Stimulated activated CD8-positive, alpha-beta memory T cell treated with anti-CD3 and anti-CD28 coated beads, Interleukin-7, amount 100 ng/mL, for 1 hour (primary cell): ENCODE measurements at places on chromosomes 4 and X.

GRCh38 chr4:168917138-168917779, 92.8 kb downstream of the CBR4 start:
- DNase-seq = no peak

- no peak for DNase-seq
Measured at GRCh38 chrX:9747644-9748043, 18.0 kb downstream of the GPR143 start.

- DNase-seq = no peak
Measured at GRCh38 chr4:88981556-88981955, 75.4 kb downstream of the FAM13A start.

DNA sequence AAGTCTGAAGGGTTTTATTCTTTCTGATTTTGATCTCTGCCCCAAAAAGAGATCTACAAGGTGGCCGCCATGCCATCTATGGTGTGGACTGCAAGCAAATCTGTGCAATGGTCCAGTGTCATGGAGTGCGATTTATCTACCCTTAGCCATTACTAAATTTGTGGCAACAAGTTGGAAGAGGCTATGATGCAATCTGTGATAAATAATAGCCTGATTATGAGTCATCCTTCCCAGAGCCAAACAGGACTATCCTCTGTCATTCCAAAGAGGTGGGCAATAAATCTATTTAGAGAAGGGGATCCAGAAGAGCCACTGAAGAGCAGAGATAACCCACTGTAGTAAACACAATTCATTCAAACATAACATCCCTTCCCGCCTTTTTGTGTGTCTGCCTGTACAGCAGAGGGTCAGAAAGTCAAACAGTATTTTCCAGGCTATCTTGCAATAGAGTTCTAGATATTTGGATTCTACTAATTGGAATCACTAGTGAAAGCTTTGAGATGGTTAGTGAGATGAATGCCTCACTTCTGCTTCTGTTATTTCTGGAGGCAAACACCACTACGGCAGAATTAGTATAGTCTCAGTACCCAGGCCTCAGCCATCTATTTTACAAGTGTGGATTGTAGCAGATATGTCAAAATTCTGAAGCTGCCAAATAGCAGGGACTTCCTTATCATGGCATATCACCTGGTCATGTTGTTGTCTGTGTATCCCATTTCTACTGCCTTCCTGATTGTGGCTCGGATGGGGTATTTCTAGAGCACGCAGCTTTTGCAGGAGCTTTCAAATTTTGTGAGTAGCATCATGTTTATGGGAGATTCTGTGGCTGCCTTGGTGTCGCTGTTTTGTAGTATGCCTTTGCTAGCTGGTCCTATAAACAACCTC, 192.0 kb downstream of the SMIM20 start:
- no peak for DNase-seq

- no peak for DNase-seq
Measured at GRCh38 chrX:82711457-82711856, 796.6 kb upstream of the POU3F4 start.

GRCh38 chrX:133068461-133068860, 28.4 kb downstream of the USP26 start:
- DNase-seq = no peak

- DNase-seq = no peak
Measured at GRCh38 chr4:77418333-77418732, 187.3 kb upstream of the CXCL13 start.

- peak; percentile 62 for DNase-seq
Measured at GRCh38 chr4:48047421-48047844, 30.9 kb downstream of the NIPAL1 start.

DNA sequence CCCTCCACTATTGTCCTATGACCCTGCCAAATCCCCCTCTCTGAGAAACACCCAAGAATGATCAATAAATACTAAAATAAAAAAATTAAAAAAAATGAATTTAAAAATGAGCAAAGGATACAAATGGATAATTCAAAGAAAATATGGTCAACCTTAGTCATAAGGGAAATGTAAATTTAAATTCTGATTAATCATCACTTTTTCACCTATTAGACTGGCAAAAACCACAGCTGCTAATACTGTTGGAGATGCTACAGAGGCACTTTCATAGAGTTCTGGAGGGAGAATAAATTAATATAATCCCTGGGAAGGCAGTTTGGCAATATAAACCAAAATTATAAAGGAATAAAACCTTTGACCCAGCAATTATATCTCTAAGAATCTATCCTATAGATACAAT, 50.3 kb downstream of the LRBA start:
- no peak for DNase-seq

DNA sequence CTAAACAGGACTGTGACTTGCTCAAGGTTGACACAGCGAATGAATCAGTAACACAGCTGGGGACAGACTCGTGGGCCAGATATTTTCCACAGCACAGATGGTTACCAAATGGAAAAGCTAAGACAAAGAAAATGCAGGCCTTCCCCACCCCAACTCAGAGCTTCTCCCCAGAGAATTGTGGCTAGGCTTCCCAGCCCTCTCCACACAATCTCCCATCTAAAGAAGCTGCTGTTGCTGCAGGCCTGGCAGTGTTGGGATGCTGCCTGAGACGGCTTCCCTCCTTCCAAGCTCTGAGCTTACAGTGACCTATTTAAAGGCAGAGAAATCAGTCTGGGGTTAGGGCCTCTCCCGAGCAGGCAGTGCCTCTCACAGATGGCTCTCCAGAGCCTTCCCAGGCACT, 46.5 kb upstream of the PGRMC1 start:
- DNase-seq = no peak

GRCh38 chr4:151675411-151675971, 85.3 kb downstream of the GATB start:
- DNase-seq = no peak

- no peak for DNase-seq
Measured at GRCh38 chr4:118987959-118988634, 99.4 kb downstream of the SYNPO2 start.

GRCh38 chr4:57219431-57219830, 109.2 kb upstream of the IGFBP7 start:
- DNase-seq = no peak

- DNase-seq = no peak
Measured at GRCh38 chr4:47313384-47313783, 150.1 kb downstream of the COMMD8 start.

DNA sequence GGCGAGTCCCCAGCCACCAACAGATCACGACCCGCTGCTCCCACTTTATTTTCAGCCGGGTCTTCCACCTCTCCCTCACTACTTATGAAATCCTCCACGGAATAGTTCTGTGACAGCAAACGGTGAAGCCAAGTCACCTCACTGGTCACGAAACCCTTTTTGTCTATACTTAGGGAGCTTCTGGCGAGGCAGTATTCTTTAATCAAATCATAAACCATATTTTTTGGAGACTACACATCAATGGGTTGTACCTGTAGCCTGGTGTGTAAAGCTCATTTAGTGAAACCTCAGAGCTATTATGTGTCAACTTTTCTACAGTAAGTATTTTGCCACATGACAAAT, 809 bp upstream of the H2AZ1 start:
- no peak for DNase-seq

GRCh38 chr4:97994765-97995465, 148.4 kb downstream of the STPG2 start:
- no peak for DNase-seq

DNA sequence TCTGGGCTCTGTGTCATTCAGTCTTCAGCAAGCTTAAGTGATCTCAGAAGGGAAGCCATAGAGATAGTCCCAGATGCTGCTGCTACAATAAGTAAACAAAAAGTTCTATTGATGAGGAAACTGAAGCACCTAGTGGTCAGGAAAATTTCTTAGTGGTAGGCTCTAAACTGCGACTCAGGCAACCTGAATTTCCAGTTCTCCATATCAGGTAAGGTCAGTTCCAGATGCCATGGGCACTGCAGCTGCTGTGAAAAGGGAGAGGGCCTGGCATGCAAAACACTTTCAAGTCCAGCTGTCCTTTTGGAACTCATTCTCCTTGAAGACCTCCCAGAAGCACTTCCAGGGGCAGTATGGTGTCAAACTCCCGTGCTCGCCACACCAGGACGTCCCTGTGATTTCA, 46.2 kb downstream of the REELD1 start:
- no peak for DNase-seq

DNA sequence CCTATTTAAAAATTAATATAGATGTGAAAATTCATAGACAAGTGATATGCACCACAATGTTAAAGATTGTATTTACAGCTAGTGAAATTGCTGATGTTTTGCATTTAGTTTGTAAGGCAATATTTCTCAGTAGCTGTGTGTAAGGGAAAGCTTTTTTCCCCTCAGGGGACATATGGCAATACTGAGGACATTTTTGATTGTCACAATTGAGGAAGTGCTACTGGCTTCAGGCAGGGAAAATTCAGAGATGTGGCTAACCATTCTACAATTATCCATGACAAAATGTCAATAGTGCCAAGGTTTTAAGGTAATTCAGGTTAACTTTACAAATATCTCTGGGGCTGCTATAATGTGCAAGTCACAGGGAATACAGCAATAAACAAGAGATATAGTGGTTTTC, 66.1 kb upstream of the IL15 start:
- DNase-seq = no peak

GRCh38 chr4:20493761-20494353, 206.4 kb upstream of the PACRGL start:
- DNase-seq = no peak

- no peak for DNase-seq
Measured at GRCh38 chr4:89069481-89069880, 12.5 kb upstream of the FAM13A start.

- no peak for DNase-seq
Measured at GRCh38 chr4:122665161-122665929, 44.5 kb upstream of the IL21 start.

GRCh38 chr4:167021545-167022155, 212.6 kb downstream of the SPOCK3 start:
- no peak for DNase-seq

DNA sequence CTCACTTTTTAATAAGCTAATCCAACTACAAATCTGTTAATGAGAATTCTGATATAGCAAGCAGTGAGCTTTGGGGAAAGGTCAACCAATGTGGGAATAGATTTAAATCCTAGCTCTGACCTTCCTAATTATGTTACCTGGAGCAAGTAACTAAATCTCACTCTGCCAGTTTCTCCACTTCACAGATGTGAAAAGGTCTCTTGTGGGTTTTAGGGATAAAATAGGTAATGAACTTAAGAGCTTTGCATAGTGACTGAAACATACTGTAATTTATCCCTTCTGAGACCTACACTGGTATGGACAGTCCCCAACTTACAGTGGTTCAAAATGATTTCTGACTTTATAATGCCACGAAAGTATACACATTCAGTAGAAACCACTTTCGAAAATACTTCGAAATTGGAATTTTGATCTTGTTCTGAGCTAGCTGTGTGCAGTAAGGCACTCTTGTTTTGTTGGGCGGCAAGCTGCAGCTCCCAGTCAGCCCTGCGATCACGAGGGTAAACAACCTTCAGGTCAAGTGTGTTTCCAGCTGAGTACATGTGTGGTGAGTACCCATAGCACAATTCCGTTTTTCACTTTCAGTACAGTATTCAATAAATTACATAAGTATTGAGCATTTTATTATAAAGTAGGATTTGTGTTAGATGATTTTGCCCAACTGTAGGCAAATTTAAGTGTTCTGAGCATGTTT, 93.7 kb downstream of the ADGRL3 start:
- DNase-seq = no peak

- no peak for DNase-seq
Measured at GRCh38 chr4:145042601-145043285, 55.3 kb downstream of the ANAPC10 start.

DNA sequence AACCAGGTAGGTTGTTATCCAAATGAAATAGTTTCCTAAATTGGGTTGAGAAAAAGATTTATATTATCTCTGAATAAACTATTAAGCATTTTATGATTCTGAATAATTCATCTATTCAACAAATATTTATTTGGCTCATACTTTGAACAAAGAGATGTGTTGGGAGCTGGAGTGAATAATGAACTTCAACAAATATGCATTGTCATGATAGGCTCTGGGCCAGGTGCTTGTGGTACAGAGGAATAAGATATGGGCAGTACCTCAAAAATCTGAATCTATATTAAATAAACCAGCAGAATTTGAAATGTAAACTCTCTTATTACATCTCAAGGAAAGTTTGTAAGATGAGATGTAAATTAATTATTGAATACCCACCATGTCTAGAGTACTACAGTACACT, 75.7 kb upstream of the DCLK2 start:
- DNase-seq = no peak

GRCh38 chr4:138677212-138677611, 338.4 kb upstream of the NOCT start:
- DNase-seq = no peak

GRCh38 chr4:26496207-26496783, 6.0 kb upstream of the CCKAR start:
- DNase-seq = no peak

DNA sequence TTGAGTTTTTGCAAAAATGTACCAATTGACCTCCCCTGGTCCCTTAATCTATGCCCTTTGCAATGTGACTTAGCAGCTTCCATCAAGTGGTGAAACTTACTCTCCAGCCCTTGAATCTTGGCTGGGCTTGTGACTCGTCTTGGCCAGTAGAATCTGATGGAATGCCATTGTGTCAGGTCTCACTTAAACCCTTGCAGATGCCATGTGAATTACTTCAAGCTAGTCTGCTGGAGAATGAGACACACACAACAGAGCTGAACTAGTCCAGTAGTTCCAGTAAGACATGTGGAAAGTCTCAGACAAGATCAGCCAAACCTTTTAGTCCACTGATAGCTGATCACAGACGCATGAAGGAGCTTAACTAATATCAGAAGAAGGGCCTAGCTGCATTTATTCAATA, 567.8 kb upstream of the CPEB2 start:
- DNase-seq = no peak

GRCh38 chrX:23331701-23332100, 2.9 kb upstream of the PTCHD1 start:
- no peak for DNase-seq

GRCh38 chrX:11097933-11098332, 13.2 kb upstream of the HCCS start:
- no peak for DNase-seq

GRCh38 chr4:157242871-157243270, 22.3 kb downstream of the GRIA2 start:
- DNase-seq = no peak

DNA sequence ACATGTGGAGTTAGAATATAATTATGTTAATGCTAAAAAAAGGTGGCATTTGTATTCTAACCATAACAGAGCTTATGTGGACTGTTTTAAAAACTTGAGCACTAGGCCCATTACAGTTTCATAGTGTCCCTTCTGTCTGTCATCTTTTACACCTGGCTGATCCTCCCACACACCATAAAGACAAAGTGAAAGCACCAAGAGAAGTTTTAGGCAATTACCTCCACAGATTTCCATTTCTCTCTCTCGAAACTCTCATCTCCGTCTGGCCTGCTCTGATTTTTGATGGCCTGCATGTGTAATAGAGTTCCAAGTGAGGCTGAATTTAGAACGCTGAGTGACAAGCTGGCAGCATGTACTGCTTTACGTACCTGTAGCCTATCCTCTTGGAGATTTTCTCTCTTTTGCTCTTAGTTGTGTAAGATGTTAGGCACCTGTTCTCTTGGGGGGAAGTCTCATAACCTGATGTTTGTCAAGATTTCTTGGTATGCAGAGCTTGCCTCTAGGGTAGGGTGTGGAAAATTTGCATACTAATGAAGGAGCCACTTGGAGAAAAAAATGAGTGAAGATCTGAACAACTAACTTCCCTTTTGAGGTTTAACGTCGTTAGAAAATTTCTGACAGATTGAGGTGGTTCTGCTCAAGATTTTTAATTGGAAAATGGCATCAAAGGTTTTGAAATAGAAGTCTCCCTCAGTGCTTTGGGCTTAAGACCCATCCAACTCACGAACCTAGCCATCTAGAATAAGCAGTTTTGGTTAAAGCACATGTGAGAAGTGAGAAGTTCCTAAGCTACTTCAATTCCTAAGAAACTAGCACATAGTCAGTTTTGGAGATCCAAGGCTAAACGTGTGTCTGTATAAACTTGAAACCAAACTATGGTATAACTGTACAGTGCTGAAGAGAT, 57.6 kb upstream of the RAP1GDS1 start:
- no peak for DNase-seq
